Fibroblast of skin of scalp (primary cell): ENCODE measurements at places on chromosomes 4 and X.

GRCh38 chr4:17552427-17552826 lies 24.6 kb upstream of the LAP3 start:
- no peak for DNase-seq

DNA sequence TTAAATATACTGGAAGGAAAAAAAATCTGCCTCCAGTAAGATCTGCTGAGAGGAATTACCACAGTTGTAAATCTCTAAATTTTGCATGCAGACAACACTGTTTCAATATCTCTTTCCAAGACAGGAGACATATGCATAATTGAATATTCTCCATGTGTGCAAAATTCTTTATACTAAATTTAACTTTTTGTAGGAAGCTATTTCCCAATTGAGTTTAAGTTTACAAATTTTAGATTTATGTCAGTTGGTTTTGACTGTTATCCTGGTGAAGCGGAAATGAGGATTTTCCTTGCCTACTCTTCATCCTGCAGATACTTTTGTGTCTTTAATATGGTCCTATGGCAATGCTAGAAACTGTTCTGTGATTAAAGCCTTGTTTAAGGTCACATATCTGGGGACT lies 1352.9 kb downstream of the FSTL5 start:
- no peak for DNase-seq

- no peak for DNase-seq
These were observed 2733.7 kb downstream of the PCDH7 start for GRCh38 chr4:33453916-33454315.

- peak; percentile 68 for DNase-seq
These were observed 98.2 kb upstream of the PGRMC2 start for GRCh38 chr4:128385683-128386304.

- DNase-seq: no peak
These were observed 312.5 kb downstream of the ZIC3 start for GRCh38 chrX:137878401-137878800.

DNA sequence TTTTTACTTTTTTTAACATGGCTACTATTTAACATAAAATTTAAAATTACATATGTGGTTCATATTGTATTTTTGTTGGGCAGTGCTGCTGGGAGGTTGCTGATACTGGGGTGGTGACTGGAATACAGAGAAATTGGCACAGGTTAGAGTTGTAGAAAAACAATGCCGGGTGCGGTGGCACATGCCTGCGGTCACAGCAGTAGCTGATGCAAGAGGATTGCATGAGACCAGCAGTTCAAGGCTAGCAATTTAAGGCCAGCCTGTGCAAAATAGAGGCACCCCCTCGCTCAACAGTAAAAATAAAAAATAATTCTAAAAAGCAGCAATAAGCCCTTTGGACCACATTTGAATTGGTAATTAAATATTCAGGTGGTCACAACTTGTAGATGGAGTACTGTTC lies 11.8 kb upstream of the CPE start:
- no peak for DNase-seq

DNA sequence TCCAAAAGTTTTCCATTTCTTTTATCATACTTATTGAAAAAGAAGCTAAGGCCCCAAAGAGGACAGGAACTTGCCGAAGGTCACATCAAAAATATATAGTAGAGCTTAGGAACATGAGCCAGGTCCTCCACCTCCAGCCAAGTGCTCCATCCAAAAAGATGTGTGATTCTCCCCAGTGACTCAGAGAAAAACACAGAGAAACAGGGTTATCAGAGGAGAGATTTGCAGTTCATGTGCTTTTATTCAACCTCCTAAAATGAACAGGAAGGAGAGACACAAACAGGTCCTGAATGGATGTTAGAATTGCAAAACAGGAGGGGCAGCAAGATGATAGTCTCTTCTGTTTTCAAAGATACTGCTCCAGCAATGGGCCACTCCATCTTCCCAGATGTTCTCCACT lies 19.6 kb upstream of the FGF16 start:
- DNase-seq: no peak

DNA sequence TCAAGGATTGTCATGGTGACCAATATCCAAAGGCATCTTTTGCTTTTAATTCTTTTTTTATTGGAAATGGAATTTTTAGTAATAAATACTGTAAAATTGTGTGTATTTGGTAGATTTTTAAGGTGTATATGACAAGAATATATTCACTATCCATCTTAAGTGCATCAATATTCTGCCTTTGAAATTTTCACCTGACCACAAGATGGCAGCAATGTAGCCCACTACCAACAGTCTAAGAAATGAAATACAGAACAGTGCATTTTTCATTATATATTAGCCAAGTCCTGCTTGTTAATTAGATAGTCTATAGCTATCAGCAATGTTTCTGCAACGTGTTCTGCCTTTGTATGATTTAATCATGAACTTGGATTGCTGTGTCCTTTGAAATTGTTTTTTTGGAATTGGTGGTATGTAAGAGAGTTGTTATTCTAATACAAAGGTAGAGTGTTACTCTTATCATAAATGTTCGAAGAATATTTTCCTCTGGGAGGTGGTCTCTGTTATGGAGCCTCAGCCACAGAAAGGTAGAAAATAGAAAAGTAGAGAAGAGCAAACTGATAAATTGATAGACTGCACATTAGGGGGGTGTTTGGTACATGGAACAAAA lies 38.2 kb downstream of the HPGDS start:
- DNase-seq: peak; percentile 34

DNA sequence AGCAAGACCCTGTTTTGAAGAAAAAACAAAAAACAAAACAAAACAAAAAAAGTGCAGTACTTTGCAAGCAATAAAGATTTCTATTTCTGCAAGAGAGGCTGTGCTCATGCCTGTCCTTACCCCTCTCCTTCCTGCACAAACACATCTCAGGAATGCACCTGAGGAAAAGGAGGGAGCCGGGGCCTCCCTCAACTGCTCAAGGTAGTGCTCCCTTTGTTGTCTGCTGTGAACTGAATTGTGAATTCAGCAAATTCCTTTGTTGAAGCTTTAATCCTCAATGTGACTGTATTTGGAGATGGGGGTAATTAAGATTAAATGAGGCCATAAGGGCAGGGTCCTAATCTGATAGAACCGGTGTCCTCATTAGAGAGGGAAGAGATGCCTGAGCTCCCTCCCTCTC lies 13.9 kb downstream of the FTSJ1 start:
- DNase-seq: no peak
